ENCODE measurements at places on chromosomes 7 and 10.

DNA sequence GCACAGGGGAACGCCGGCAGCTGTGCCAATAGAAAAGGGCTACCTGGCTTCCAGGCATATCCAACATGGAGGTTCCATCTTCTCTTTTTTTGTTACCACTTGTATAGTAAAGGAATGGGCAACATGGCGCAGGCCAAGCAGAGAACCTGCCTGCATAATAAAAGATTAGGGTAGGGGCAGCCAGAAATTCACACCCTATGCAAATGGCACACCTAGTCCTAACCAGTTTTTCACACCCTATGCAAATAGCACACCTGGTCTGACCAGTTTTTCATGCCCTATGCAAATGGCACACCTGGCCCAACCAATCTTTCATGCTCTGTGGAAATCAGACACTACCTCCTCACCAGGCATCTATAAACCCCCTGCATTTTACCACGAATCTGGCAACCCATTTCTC is 369.5 kb downstream of the IPMK start:
- no peak for DNase-seq

GRCh38 chr10:72109636-72110157 is 21.3 kb upstream of the SPOCK2 start:
- DNase-seq = no peak

DNA sequence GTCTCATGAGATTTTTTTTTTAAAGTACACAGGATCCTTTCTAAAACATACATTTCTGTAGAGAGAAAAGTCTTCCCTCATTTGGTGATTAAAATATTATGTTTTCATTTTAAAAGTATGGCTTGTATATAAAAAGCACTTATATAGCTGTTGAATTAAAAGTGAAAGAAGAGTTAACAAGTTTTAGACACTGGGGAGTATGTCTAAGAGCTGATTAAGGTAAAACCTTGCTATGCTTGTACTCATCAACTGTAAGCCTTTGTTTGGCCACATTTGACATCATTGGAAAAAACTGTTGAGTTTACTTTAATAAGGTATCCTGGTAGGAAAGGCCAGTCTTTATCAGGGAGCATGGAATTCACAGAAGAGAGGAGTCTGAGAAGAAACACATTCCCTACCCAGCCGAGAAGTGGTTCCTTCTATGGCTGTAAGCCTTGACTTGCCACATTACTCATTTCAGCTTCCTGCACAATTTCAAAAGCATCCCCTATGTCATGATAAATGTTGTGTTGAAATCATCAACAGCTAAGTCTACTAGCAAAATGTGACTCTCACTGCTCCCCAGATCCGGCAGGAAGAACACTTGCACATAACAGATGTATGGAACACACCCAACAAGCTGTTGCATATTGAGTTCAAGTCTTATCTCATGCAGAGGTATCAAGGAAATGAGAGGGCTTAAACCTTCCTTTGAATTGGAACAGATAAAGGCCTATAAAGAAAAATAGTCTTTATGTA is 171.8 kb upstream of the CDK1 start:
- no peak for DNase-seq

DNA sequence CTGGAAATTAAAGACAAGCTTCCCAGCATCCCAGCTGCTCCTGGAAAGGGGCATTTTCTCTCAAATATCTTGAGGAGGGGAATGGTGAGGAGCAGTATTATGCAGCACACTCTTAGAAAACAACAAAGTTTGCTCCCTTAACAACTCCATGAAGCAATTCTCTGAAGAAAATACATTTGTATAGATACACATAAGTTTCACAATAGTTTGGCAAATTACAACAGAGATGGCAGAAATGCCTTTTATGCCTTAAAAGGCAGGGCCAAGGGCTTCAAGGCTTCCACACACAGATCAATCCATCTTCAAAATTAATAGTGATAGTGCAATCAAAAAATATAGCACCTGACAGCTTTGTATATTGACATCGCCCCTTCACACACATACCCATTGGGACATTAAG is 12.2 kb downstream of the DGKI start:
- DNase-seq = no peak

- DNase-seq = no peak
Measured at GRCh38 chr7:151570366-151570915, 50.7 kb upstream of the RHEB start.

DNA sequence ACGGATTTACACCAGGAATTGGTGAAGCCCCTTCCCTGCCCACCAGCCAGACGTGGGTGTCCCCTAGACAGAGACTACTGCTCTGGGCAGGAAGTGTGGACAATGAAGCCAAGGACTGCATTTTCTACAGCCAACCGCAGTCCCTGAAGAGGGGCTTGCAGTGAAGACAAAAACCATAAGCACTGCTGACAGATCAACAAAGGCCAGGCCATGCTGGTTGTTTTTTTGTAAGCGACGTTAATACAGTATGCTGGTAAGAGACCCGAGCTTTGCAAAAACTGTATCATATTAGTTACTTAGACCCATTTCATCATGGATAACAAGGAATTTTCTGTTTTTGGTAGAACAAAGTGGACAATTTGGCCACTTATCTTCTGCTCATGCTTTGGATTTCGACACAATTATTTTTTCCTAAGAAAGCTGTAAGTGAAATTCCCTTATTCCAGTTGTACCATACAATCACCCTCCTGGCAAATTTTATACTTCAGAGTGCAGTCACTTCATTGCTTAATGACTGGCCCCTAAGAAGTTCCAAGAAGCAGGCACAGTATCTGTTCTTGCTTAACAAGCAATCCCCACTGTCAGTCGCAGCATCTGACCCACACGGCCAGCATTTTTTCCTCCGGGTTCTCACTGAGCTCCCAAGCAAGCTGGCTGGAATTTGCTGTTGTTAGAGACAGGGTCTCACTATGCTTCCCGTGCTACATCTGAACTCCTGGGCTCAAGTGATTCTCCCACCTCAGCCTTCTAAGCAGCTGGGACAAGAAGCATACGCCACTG is 163.5 kb downstream of the PARD3 start:
- DNase-seq = no peak

DNA sequence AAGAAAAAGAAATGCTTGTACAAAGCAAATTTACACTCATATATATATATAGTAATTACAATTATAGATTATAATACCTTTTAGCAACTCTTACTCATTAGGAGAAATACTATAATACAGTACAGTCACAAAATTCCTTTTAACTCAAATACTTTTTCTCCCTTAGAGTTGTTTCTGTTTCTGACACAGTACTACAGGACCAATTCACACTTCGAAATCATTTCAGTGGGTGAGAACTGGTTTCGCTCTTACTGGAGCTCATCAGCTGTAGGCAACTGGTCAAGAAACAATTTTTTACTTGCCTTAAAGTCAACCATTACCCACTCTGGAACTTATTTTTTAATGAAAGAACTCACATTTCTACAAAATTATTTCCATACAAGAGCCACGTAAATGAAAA is 6.0 kb downstream of the CCDC186 start:
- DNase-seq = no peak

DNA sequence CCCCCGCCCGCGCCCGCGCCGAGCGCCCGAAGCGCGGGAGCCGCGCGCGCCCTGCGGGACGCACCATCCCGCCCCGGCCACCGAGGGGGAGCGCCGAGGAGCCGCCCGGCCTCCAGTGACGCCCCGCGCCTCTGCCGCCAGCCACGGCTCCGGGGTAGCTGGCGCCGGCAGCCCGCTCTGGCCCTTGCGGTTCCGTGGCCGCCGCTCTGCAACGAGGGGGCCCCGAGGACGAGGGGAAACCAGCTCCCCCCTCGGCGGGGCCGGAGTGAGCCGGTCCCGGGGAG is at the start of gene PAXIP1:
PAXIP1 (minus strand) TSS at position 33 of the 284 bp plus-strand sequence. CDS start 195 bp downstream, outside the sequence.
- DNase-seq = no peak

DNA sequence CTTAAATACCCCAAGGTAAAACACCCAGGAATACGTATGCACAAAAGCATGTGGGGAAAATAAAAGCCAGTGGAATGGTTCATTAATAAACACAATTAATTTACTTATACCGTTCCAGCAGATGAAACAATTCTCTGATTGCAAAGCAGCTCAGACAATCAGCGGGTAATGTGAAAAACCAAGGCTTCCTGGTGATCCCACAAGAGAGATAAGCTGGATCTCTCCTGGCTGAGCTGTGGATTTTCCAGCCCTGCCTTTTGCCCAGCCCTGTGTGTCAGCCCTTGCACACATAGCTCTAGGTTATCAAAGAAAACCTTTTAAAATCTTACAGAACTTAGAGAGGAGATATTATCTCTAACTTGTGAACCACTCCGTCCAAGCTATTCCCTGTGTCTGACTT is 1010.7 kb upstream of the AUTS2 start:
- DNase-seq = no peak

DNA sequence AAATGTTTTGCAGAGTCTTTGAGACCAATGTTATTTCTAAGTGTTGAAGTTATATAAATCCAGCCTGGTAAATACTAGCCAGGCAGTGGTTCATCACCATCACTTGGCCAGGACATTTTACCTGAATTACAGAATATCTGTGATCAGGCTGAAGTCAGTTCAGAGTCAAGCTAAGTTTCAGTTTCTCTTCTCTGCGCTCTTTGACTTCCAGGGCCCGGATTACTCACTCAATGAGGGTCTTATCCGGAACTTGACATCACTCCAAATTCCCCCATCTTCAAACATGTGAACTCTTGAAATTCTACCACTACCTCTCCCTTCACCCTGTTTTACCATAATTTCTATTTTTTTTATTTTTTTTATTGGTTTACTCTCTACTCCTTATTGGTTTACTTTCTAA is 36.6 kb upstream of the CCAR1 start:
- DNase-seq = no peak

GRCh38 chr10:5565671-5566581 is 41.2 kb downstream of the CALML3 start:
- DNase-seq = no peak
